NCI-H1436 (cell line): ENCODE measurements at places on chromosomes 12 and 14.

DNA sequence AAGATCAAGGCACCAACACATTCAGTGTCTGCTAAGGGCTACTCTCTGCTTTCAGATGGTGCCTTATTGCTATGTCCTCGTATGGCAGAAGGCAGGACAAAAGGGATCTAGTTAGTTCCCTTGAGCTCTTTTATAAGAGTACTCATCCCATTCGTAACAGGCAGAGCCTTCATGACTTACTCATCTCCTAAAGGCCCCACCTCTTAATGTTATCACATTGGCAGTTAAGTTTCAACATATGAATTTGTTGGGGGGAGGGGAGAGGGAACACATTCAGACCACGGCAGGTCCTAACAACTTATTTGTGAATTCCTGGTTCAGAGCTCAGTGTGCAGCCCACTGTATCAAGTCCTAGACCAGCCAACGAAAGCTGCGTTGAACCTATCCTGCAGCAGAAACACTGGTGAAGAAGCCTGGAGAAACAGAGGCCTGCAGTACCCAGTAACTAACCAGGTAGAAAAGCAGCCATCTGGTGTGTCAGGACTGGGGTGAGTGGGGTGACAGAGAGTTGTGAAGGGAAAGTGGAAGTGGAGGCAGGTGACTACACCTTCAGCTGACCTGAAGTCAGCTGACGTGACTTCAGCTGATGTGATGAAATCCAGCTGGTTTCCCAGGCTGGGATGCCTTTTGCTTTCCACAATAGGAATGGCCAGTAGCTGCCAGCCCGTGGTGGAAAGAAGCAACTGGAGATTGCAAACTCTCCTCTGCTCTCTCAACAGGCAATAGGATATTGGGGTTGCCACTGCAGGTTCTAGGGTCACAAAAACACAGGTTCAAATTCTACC lies 101.6 kb upstream of the PLXNC1 start:
- DNase-seq = no peak

- DNase-seq = no peak
These were observed 464.9 kb downstream of the PDZRN4 start for GRCh38 chr12:41652981-41653380.

DNA sequence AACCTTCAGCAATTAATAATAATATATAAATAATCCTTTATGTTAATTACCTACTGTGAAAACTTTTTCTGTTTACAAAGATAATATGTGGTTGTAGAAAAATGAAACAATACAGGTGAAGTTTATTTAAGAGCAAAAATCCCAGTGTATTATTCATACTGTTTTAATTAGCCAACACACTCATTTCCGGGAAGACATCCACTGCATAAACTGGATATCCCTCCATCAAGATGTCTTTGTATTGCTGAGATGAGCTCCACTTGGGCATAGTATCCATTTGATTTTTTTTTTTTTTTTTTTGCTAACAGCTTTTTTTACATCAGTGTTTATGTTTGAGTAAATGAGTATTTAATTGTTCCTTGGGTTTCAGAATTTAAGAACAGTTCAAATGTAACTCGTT lies 13.7 kb upstream of the DERA start:
- DNase-seq = no peak

GRCh38 chr12:30548203-30548602 lies 147.5 kb downstream of the IPO8 start:
- no peak for DNase-seq

DNA sequence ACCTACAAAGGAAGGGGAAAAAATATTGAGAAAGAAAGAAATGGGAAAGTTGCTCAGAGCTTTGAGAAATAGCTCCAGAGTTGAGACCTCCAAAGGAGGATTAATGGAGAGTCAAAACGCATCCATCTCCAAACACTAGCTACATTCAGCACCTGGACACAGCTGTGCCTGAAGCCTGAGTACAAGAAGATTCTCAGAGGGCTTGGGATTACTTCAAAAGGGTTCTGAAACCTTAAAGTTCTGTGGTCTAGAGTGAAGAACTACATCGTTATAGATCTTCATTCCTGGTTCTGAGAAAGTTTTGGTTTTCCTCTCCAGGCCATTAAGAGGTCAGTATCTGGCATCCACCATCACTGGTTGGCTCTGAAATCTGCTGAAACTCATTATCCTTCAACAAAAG lies 10.5 kb upstream of the TMED10 start:
- no peak for DNase-seq

DNA sequence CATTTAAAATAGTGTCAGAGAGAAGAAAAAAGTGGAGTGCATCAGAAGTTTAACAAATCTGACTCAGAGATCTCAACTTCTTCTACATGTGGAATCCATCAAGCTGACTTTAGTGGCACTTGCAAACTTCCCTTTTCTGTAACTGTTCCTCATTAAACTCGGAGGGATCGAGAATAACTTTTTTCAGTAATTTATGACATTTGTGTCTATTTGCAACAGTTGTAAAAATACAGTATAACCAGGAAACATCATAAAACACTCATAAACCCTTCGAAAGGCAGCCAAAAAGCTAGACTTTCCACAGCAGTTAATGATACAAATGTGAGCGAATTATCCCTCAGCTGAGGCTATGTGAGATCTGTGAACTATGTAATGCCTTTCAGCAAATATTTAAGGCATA lies 1936.8 kb upstream of the SEL1L start:
- no peak for DNase-seq

- no peak for DNase-seq
These were observed 533.9 kb downstream of the VRK1 start for GRCh38 chr14:97331058-97331457.

DNA sequence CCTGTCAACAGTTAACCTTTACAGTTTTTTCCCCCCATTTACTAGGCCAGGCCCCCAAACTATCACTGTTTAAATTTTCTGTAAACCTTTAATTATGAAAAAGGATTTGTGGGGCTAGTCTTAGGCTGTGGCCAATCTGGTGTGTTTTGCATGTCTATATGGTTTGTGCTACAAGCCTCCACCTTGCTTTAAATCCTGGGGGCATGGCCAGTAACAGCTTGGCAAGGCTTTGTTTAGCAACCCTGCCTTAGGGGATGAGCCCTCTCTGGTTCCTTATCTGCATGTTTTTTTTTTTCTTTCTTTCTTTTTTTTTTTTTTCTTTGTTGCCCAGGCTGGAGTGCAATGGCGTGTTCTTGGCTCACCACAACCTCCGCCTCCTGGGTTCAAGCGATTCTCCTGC lies 102.7 kb downstream of the KCNMB4 start:
- no peak for DNase-seq

DNA sequence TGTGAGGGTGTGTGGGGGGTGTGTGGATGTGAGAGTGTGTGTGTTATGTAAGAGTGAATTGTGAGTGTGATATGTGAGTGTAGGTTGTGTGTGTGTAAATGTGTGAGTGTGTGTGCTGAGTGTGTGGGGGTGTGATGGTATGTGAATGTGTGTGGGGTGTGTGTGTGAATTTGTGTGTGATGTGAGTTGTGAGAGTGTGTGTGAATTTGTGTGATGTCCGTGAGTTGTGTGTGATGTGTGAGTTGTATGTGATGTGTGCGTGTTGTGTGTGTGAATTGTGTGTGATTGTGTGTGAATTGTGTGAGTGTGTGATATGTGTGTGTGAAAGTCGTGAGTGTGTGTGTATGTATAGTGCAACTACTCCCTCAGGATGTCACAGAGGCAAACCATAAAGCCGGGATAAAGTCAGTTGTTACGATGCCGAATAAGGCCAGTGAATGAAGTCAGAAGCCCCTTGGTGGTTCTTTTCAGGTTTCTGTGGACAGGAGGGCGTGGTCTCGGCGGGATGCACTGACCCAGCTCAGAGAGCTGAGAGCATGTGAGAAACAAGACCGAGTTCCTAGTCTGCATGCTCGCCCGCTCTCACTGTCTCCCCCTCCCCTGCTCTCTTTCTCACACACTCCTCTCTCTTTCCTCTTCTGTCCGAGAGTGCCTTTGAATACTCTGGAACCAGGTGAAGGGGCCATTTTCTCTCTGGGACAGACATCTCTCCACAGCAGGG lies 71.8 kb upstream of the MAX start:
- DNase-seq = no peak

DNA sequence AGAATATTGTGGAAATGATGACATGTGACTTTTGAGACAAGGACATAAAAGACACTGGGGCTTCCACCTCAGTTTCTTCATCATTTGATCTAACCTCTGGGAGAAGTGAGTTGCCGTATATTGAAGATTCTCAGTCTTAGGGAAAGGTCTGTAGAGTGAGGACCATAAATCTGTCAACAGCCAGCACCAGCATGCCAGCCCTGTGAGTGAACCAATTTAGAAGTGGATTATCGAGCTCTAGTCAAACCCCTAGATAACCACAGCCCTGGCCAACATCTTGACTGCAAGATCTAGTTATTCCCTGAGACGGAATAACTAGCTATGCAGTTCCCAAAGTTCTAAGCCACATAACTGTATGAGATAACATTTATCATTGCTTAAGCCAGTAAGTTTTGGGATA lies 108.8 kb upstream of the PTPRR start:
- DNase-seq = no peak

- no peak for DNase-seq
These were observed 47.2 kb upstream of the CTDSP2 start for GRCh38 chr12:57893431-57894353.

GRCh38 chr14:104346608-104347007 lies 208.2 kb downstream of the KIF26A start:
- DNase-seq = no peak

DNA sequence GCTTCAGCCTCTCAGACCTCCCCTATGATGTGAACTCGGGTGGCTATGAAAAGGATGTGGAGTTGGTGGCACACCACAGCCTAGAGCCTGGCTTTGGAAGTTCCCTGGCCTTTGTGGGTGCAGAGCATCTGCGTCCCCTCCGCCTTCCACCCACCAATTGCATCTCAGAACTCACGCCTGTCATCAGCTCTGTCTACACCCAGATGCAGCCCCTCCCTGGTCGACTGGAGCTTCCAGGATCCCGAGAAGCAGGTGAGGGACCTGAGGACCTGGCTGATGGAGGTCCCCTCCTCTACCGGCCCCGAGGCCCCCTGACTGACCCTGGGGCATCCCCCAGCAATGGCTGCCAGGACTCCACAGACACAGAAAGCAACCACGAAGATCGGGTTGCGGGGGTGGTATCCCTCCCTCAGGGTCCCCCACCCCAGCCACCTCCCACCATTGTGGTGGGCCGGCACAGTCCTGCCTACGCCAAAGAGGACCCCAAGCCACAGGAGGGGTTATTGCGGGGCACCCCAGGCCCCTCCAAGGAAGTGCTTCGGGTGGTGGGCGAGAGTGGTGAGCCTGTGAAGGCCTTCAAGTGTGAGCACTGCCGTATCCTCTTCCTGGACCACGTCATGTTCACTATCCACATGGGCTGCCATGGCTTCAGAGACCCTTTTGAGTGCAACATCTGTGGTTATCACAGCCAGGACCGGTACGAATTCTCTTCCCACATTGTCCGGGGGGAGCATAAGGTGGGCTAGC lies 7.0 kb upstream of the RPS26 start:
- DNase-seq = no peak

DNA sequence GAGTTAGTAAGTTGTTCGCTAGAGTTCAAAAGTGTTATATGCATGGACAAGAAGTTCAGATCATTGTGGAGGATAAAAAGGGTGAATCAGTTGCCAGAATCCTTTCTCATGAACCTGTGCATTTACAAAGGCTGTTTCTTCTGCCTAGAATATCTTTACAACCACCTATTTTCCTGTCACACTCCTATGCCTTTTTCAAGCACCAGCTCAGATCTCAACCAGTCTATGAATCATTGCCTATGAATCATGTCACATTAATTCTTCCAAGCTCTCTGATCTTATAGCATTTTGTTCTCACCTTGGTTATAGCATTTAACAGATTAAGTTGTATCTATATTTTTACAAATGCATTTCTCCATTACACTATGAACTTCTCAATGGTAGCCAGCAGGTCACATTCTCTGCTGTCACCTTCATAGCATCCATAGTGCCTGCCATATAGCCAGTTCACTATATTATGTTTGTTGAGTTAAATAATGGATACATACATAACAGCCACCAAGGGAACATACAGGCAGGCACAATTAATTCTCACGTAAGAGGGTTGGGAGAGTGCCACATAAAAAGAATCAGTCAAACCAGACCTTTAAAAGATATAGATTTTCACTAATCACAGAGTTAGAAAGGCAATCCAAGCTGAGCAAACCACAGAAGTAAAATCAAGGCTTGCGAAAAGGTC lies 573.0 kb downstream of the FOXG1 start:
- DNase-seq = no peak

GRCh38 chr12:46998811-46999368 lies 80.5 kb upstream of the PCED1B start:
- DNase-seq = no peak

- no peak for DNase-seq
These were observed 18.7 kb upstream of the KICS2 start for GRCh38 chr12:64240781-64241180.

DNA sequence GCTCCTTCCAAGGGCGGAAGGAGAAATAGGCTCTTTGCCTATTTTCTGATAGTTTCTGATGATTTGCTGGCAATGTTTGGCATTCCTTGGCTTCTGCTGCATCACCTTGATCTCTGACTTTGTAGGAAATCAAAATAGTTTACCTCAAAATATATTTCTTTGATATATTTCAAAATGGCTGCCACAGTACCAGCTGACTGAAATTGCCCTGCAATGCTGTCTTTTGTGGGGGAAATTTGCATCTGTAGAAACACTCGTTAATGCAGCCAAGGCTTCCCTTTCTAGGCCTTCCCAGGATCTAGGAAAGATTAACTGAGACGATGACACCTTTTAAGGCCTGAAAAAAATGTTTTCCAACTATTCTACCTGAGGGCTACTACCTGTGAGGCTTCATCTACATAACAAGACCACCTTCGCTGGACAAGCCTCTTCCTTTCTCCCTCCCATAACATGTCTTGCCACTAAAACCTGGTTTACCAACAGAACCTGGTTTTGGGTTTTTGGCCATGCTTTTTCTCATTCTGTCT lies 212.8 kb upstream of the SSTR1 start:
- no peak for DNase-seq

DNA sequence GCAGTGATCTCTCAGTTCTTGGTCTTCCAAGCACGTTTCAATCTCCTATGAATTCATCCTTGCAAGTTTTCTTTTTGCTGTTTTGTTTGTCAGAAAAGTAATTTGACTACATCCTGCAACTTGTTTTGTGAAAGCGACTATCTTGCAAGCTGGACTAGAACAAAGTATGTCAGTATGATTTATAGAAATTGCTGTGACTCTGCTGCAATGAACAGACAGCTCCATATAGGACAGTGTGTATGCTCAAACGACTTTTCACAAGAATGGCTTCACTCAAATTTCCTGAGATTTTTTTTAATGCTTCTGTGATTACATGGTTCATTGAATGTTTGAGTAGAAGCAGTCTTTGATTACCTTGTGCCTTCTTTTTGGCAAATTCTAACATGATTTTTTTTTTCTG lies 123.5 kb upstream of the TRHDE start:
- DNase-seq = no peak

GRCh38 chr14:61257469-61258057 lies 23.6 kb downstream of the TMEM30B start:
- DNase-seq = peak; percentile 65
